ENCODE measurements at places on chromosomes 1 and 21. TPM values are rescaled to one million over a fixed set of nuclear protein-coding genes. Genes with fewer than 3 reads are reported as not detected.

ZBTB8A gene
- total RNA-seq = 38.1 TPM

ACTA1 gene
- 1.7 TPM for total RNA-seq

DNA sequence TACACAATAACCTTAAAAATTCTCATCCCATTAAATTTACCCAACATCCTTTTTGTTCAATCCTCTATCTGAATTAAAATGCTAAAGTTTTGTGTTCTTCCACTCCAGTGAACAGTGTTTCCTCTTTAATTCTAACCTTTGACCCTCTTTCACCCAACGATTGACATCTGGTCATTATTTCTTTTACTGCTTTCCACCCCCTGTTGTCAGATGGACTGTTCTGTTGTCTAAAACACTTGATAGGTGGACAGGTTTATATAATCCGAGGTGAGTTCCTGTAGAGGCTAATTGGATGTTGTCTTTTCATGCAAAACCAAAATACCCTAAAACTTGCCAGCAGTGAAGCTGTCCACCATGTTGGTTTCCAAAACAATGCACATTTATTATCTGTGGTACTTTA, 73.4 kb upstream of the SERTAD4 start:
- DNase-seq = no peak

DNA sequence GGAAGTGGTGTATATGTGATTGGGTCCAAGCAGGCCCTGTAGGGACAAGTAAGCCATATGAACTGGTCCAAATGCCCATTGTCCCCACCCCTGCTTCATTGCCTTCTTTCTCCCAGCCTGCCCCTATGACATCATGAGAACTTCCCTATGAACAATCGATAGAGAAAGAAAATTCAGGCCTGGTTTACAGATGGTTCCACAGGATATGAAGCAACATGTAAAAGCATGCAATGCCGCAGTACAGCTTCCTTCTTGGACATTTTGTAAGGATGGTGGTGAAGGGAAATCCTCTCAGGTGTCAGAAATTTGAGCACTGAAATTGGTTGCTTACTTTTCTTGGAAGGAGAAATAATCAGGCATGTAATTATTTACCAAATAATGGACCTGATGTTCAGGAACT, 581.7 kb downstream of the MRPL39 start:
- DNase-seq = no peak

GRCh38 chr1:235093013-235093695, 35.5 kb downstream of the TOMM20 start:
- peak; percentile 37 for DNase-seq

GRCh38 chr1:244735404-244735803, 82.5 kb downstream of the DESI2 start:
- DNase-seq = no peak

- DNase-seq = no peak
Measured at GRCh38 chr1:89702520-89703045, 69.7 kb downstream of the LRRC8C start.

Data from occipital lobe (tissue), 3 donors.